Caudate nucleus (tissue), 63 donors: ENCODE measurements at places on chromosomes 6 and 20.

- DNase-seq: no peak
Observed at GRCh38 chr6:110934381-110934898, 24.1 kb upstream of the GTF3C6 start.

DNA sequence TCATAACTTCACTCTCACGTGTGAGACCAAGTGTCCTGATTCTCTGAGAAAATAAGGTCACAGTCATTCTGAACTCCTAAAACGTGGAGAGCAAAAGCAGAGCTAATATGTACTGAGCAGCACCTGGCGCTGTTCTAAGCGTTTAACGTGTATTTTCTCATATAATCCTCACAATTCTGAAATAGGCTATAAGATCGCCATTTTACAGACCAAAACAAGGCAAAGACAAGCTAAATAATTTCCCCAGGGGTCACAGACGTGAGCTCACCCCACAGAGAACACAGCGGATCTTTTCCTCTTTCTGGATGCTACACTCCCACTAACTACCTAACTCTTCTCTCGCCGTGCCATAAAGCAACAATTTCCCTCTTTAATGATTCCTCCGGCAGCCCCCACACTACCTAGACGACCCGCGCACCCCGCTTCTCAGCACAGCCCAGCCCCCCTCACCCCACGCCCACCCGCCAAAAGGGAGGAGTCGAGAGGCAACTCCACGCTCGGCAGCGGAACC lies 636 bp downstream of the SUPT3H start:
- no peak for DNase-seq

DNA sequence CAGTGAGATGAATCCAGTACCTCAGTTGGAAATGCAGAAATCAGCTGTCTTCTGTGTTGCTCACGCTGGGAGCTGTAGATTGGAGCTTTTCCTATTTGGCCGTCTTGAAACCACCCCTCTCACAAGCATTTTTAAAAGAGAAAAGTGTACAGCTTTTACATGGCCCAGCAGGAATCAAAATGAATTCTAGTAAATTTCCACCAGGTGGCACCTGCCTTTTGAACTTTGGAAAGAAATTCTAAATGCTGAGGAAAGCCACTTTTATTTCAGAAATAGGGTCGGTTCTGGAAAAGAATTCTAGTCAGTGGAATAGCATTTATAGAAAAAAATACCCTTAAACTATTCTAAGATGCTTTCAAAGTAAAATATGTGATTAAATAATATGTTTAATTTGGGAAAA lies 647.8 kb downstream of the CD109 start:
- DNase-seq: no peak

GRCh38 chr6:87909849-87910248 lies 137.8 kb upstream of the SPACA1 start:
- DNase-seq: no peak

- no peak for DNase-seq
Observed at GRCh38 chr6:138815797-138816528, 20.1 kb downstream of the ECT2L start.

- no peak for DNase-seq
Observed at GRCh38 chr20:18663932-18664331, 76.1 kb downstream of the DTD1 start.

DNA sequence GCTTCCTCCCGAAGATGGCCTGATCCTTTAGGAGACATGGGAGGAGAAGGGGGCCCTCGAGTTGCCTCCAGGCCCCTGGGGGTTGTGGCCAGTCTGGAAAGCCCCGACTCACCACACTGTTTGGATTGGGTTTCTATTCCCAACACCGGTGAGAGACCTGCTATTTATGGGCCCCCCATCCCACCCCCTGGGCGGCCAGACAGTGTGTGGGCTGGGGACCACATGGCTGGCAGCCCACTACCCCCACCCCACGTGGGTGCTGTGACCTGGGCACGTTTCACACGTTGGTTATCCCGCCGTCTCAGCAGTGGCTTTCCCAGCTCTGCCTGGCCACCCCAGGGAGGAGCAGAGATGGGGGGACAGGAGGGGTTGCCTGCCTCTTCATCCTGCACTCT lies 116.1 kb downstream of the VEGFA start:
- DNase-seq: no peak

- DNase-seq: no peak
Observed at GRCh38 chr20:25035921-25036320, 22.0 kb downstream of the ACSS1 start.

GRCh38 chr20:53828088-53828681 lies 234.5 kb upstream of the ZNF217 start:
- DNase-seq: no peak

DNA sequence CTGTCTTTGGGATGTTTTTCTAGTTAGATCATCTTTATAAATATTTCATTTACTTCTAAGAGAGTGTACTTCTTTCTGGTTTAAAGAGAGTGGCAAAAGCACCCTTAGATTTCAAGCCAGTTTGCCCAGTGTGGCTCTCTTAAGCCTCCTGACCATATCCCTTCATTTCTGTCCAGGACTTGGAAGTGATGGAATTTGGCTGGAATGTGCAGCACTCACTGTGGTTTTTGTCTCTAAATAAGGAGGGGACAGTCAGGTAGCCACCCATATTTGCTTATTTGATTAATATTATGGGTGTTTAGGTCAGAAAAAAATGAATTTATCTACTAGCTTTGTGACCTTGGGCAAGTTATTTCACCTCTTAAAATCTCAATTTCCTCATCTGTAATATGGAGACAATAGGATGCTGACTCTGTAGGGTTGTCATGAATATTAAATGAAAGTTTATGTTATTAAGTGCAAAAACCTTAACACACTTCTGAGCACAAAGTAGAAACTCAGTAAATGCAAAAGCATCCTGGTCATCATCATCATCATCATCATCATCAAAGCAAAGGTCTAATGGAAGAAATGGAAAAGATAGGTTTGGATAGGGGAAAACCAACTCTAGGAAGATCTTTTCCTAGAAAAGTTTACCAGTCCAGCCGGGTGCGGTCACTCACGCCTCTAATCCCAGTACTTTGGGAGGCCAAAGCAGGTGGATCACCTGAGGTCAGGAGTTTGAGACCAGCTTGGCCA lies 3.1 kb downstream of the CRYBG1 start:
- no peak for DNase-seq

GRCh38 chr6:31557443-31558317 lies 10.3 kb downstream of the NFKBIL1 start:
- no peak for DNase-seq

- no peak for DNase-seq
Observed at GRCh38 chr20:40688129-40689099, 622 bp downstream of the MAFB start.
